ENCODE measurements at places on chromosomes 6 and 20. TPM values are rescaled to one million over a fixed set of nuclear protein-coding genes. Genes with fewer than 3 reads are reported as not detected.

The CST7 gene
- not detected for total RNA-seq

The HECA gene
- 16.7 TPM for total RNA-seq

The IP6K3 gene
- total RNA-seq, result not detected

The CST2 gene
- total RNA-seq, result not detected

All from endothelial cell of umbilical vein (primary cell).